ENCODE measurements at places on chromosomes 7 and 10.

GRCh38 chr7:42351316-42351935 lies 114.4 kb upstream of the GLI3 start:
- DNase-seq: no peak
- no peak overlapping the region for H3K4me3 ChIP-seq
- no peak overlapping the region for H3K27ac ChIP-seq
- no peaks in the 10 kb centered on the region for H3K36me3 ChIP-seq
- no peaks in the 10 kb centered on the region for H3K27me3 ChIP-seq

GRCh38 chr10:50610368-50610767 lies 13.4 kb downstream of the SGMS1 start:
- peaks cover 8% of the 10 kb centered on the region for H3K4me1 ChIP-seq
- H3K27me3 ChIP-seq: no peaks in the 10 kb centered on the region
- H3K4me3 ChIP-seq: no peak overlapping the region
- no peaks in the 10 kb centered on the region for H3K36me3 ChIP-seq

GRCh38 chr7:22109761-22110160 lies 164.1 kb upstream of the CDCA7L start:
- no peak for DNase-seq
- peaks cover 3% of the 10 kb centered on the region for H3K27me3 ChIP-seq
- no peaks in the 10 kb centered on the region for H3K4me1 ChIP-seq
- H3K36me3 ChIP-seq: no peaks in the 10 kb centered on the region
- H3K27ac ChIP-seq: no peak overlapping the region

DNA sequence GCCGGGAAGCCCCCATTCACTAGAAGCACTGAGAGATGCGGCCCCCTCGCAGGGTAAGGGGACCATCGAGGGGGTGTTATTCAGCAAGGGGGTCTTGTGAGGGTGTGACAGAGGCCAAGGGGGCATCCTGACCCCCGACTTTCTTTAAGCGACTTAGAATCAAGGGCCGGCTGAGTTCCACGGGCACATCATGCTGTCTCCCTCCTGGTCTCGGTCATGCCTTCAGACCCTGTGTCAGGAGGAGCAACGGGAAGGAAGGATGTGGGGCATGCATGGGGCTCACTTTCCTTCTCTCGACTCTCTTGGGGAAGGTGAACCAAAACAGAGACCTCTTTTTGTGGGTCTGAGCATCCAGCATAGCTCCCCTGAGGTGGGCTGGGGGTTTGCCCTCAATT lies 2.5 kb downstream of the ACSL5 start:
- DNase-seq: no peak
- H3K4me3 ChIP-seq: peak overlapping the region; percentile 84
- peaks cover 19% of the 10 kb centered on the region for H3K4me1 ChIP-seq
- peak overlapping the region; percentile 93 for H3K27ac ChIP-seq

GRCh38 chr10:3071405-3072198 lies 4.3 kb downstream of the PFKP start:
- H3K27me3 ChIP-seq: no peaks in the 10 kb centered on the region
- no peaks in the 10 kb centered on the region for H3K36me3 ChIP-seq
- H3K4me3 ChIP-seq: no peak overlapping the region
- DNase-seq: no peak
- peaks cover 13% of the 10 kb centered on the region for H3K4me1 ChIP-seq

DNA sequence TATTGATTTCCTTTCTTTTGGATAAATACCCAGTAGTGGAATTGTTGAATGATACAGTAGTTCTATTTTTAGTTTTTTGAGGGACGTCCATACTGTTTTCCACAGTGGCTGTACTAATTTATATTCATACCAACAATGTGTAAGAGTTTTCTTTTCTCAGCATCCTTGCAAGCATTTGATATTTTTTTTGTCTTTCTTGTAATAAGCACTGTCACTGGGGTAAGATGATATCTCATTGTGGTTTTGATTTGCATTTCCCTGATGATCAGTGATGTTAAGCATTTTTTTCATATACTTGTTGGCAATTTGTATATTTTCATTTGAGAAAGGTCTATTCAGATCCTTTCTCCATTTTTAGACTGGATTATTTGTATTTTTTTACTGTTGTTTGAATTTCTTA lies 308.7 kb downstream of the PTEN start:
- DNase-seq: no peak
- peaks cover 22% of the 10 kb centered on the region for H3K4me1 ChIP-seq
- H3K27me3 ChIP-seq: no peaks in the 10 kb centered on the region
- H3K27ac ChIP-seq: no peak overlapping the region
- no peak overlapping the region for H3K4me3 ChIP-seq

- H3K27ac ChIP-seq: no peak overlapping the region
- H3K4me3 ChIP-seq: no peak overlapping the region
- H3K4me1 ChIP-seq: no peaks in the 10 kb centered on the region
- DNase-seq: no peak
- H3K36me3 ChIP-seq: no peaks in the 10 kb centered on the region
Measured at GRCh38 chr7:30463405-30464145, 15.0 kb downstream of the NOD1 start.

DNA sequence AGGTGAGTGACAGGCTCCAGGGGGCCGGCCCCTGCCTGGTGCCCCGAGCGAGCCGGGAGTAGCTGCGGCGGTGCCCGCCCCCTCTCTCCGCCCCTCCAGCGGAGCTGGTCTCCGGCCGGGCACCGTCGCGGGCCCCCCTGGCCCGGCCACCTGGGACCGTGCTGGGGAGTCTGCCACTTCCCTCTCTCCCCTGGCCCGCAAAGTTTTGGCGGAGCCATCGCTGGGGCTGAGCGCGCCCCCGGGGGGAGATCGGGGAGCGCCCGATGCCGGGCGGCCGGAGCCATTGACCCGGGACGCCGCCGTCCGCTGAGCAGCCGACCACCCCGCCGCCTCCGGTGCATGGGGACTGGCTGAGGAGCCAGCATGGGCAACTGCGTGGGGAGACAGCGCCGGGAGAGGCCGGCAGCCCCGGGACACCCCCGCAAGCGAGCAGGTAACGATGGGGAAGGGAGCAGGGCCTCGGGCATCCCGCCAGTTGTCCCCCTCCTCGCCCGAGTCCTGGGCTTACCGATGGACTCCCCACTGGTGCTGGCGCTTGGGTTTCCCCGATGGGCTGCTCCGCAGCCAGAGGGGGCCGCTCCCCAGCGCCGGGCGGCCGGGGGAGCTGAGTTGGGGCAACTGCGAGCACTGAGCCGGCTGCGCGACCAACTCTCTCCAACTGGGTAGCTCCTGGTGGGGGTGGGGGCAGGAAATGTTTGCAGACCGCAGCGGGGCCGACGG lies at the start of gene UBTD1:
Gene UBTD1, plus strand, starts transcription at position 84 of the 720 bp plus-strand sequence. Its CDS starts 280 bp downstream, at position 364.
- H3K36me3 ChIP-seq: no peaks in the 10 kb centered on the region
- peak; percentile 15 for DNase-seq
- H3K27me3 ChIP-seq: no peaks in the 10 kb centered on the region
- peak within 1 kb of the TSS; percentile 76 for H3K27ac ChIP-seq
- peak within 1 kb of the TSS; percentile 96 for H3K4me3 ChIP-seq

GRCh38 chr10:113550365-113550764 lies 2.5 kb upstream of the HABP2 start:
- H3K27me3 ChIP-seq: no peaks in the 10 kb centered on the region
- H3K36me3 ChIP-seq: no peaks in the 10 kb centered on the region
- DNase-seq: no peak

GRCh38 chr10:5283305-5284158 lies 81.2 kb upstream of the UCN3 start:
- no peak overlapping the region for H3K4me3 ChIP-seq
- no peaks in the 10 kb centered on the region for H3K27me3 ChIP-seq
- peaks cover 5% of the 10 kb centered on the region for H3K36me3 ChIP-seq
- peak; percentile 14 for DNase-seq
- H3K4me1 ChIP-seq: peaks cover 16% of the 10 kb centered on the region
- H3K27ac ChIP-seq: no peak overlapping the region

DNA sequence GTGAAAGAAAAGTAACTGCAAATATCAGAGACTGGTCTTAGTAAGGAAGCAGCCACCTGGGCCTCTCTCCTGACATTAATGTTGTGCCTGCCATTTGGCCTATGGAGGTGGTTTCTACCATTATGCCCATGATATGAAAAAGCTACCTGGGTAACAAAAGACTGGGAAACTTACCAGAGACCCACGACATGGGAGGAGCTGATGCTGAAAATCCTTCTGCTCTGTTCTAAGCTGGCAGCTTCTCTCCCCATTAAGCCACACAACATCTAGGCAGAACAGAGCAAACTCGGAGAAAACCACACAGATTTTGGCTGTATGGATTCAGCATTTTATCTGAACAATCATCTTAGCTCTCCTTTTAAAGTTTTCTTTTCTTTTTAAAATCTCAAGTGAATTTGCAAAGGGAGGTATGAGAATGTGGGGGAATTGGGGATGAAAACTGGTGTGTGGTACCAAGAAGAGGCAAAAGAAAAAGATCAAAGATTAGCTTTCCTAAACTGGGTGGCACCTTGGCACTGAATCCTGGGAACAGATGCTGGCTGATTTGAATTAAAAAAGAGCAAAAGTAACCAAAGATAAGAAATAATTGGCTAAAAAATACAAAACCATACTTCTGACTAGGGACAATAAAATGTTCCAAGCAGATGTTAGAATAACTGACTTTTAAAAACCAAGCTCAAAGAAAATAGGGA lies 128.6 kb upstream of the ANKRD1 start:
- no peaks in the 10 kb centered on the region for H3K36me3 ChIP-seq
- H3K4me1 ChIP-seq: no peaks in the 10 kb centered on the region
- DNase-seq: no peak
- H3K27ac ChIP-seq: no peak overlapping the region
- H3K27me3 ChIP-seq: no peaks in the 10 kb centered on the region

- H3K27ac ChIP-seq: no peak overlapping the region
- H3K27me3 ChIP-seq: no peaks in the 10 kb centered on the region
- H3K4me3 ChIP-seq: no peak overlapping the region
- DNase-seq: no peak
Measured at GRCh38 chr10:47059606-47060311, 148.5 kb downstream of the PTPN20 start.

- no peaks in the 10 kb centered on the region for H3K36me3 ChIP-seq
- H3K4me1 ChIP-seq: no peaks in the 10 kb centered on the region
- DNase-seq: no peak
Measured at GRCh38 chr7:40749877-40750276, 615.1 kb downstream of the SUGCT start.

GRCh38 chr7:2048006-2048405 lies 184.7 kb downstream of the MAD1L1 start:
- H3K36me3 ChIP-seq: no peaks in the 10 kb centered on the region
- no peaks in the 10 kb centered on the region for H3K27me3 ChIP-seq
- no peak overlapping the region for H3K27ac ChIP-seq
- DNase-seq: no peak

DNA sequence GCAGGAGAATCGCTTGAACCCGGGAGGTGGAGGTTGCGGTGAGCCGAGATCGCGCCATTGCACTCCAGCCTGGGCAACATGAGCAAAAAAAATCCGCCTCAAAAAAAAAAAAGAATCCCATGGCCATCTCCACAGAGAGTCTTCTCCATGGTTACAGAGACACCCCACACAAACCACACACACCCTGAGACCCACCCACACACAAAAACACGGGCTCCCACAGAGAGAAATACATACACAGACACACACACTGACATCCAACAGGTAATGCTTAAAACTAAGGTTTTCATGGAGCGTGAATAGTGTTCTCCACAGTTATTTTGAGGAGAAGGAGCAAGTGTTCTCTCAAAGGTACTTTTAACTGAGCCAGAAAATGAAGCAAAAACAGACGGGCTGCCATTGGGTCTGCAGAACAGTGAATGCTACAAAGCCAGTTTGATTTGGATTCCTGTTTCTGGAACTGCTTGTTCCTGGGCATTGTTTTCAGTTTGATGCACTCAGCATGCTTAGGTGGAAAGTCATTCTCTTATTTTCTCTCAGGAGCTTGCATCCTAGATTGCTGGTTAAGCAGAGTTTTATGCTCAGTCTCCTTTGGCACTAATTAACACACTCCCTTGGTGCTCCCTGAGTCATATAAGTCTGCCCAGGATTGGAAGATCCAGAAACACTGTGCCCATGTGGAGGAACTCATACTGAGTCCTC lies 15.4 kb downstream of the AHCYL2 start:
- H3K36me3 ChIP-seq: no peaks in the 10 kb centered on the region
- no peak overlapping the region for H3K27ac ChIP-seq
- H3K4me3 ChIP-seq: no peak overlapping the region
- no peak for DNase-seq
- H3K4me1 ChIP-seq: no peaks in the 10 kb centered on the region

GRCh38 chr10:6704896-6705295 lies 124.8 kb upstream of the PRKCQ start:
- H3K27me3 ChIP-seq: no peaks in the 10 kb centered on the region
- no peaks in the 10 kb centered on the region for H3K4me1 ChIP-seq
- H3K27ac ChIP-seq: no peak overlapping the region
- H3K4me3 ChIP-seq: no peak overlapping the region
- DNase-seq: no peak
- H3K36me3 ChIP-seq: no peaks in the 10 kb centered on the region

DNA sequence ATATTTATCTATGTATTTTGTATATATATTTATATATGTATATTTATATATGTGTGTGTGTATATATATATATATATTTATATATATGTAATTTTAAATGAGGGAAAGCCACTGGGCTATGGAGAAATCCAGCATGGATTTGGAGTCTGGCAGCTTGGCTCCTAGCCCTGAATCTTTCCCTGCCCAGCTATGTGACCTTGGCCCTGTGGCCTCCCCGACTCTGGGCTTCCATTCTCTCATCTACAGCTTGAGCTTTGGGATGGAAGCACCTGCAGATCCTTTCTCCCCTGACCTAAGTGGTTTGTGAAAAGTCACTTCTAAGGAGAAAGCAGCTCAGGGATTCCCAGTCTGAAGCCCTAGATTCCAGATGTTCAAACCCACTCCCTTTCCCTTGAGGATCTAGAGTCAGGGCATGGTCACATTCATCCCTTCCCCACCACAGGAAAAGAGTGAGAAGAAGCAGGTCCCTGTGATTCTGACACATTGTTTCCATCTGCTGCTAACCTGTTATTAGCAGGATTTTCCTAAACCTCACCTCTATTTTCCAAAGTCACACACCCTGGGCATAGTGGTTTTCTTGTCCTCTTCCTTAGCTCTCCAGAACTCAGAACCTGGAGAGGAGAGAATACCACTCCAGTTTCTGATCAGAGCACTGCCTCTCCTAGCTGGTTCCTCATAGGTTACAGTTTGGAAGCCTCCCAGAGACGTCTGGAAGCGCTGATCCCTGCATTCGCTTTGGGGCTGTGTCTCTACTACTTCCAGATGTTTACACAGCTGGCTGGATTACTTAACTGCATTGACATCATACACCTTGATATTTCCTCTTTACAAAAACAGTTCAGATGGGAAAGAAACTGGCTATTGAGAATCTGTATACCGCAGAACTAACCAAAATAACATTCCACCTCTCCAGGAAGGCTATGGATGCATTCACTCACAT lies 327.5 kb upstream of the ZMIZ1 start:
- no peak overlapping the region for H3K27ac ChIP-seq
- no peak overlapping the region for H3K4me3 ChIP-seq
- H3K36me3 ChIP-seq: no peaks in the 10 kb centered on the region
- no peak for DNase-seq
- H3K27me3 ChIP-seq: no peaks in the 10 kb centered on the region

DNA sequence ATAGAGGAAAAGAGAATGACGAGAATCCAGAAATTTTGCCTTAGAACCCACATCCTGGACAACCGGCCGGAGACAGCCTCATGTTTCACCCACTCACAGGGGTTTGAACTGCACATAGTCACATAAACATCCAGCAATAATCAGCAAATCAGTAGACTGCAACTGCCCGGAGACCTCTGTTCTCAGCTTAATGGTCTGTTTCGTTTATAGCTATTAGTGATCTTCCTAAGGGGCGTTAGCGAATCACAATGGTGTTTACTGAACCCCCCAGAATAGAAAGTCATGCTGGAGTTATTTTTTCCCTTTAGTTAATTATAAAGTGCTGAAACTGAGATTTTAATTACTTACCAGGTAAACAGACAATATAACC lies 98.4 kb downstream of the SFMBT2 start:
- H3K4me3 ChIP-seq: no peak overlapping the region
- no peaks in the 10 kb centered on the region for H3K27me3 ChIP-seq
- DNase-seq: no peak
- H3K36me3 ChIP-seq: no peaks in the 10 kb centered on the region

GRCh38 chr7:108002726-108003598 lies at the start of gene LAMB1:
Gene LAMB1, minus strand, starts transcription at chr7:108003161. Its CDS starts 276 bp downstream, at chr7:108002885.
- peak within 1 kb of the TSS; percentile 54 for H3K4me3 ChIP-seq
- H3K4me1 ChIP-seq: peaks cover 13% of the 10 kb centered on the region
- H3K27me3 ChIP-seq: peaks cover 22% of the 10 kb centered on the region
